ENCODE measurements at places on chromosomes 4 and X. TPM values are rescaled to one million over a fixed set of nuclear protein-coding genes. Genes with fewer than 3 reads are reported as not detected.

Gene FAM149A
- 14.6 TPM for total RNA-seq

Gene DCAF8L2
- total RNA-seq = not detected

Gene DGAT2L6
- not detected for total RNA-seq

Gene RHOXF2B
- total RNA-seq = not detected

Gene ARSH
- total RNA-seq = not detected

Gene NAP1L3
- total RNA-seq = 30.3 TPM

Gene EXOC1L
- not detected for total RNA-seq

Gene MAMLD1
- total RNA-seq = 0.34 TPM

Gene NCAPG
- total RNA-seq = 61.9 TPM

Gene SSX1
- total RNA-seq = not detected

Gene NDST3
- 0.37 TPM for total RNA-seq

Gene AWAT1
- total RNA-seq = not detected

Gene BEX5
- total RNA-seq = 11.0 TPM

Gene SPP1
- total RNA-seq = 56.6 TPM

Gene CLCN4
- 8.9 TPM for total RNA-seq

Gene GRID2
- 26.8 TPM for total RNA-seq

Gene KLF8
- 11.4 TPM for total RNA-seq

Gene C4orf46
- total RNA-seq = 18.1 TPM

Gene TMPRSS11B
- total RNA-seq = not detected

Gene TRIML2
- total RNA-seq = 88.9 TPM

Gene CFI
- total RNA-seq = not detected

Gene STATH
- not detected for total RNA-seq

Gene CT45A7
- not detected for total RNA-seq

Gene CT45A3
- total RNA-seq = not detected

Gene GATA1
- 0.26 TPM for total RNA-seq

Gene CCDC149
- 4.8 TPM for total RNA-seq

Gene C4orf51
- 15.4 TPM for total RNA-seq

Gene CT45A6
- total RNA-seq = not detected

Gene GSX2
- not detected for total RNA-seq

Gene VEGFD
- not detected for total RNA-seq

Gene OPRPN
- total RNA-seq = not detected

Gene SERPINA7
- total RNA-seq = not detected

Gene EPHA5
- 0.09 TPM for total RNA-seq

Gene AMER1
- total RNA-seq = 9.9 TPM

Gene FAM236B
- not detected for total RNA-seq

Gene LRRC66
- total RNA-seq = 0.07 TPM

Gene PF4V1
- total RNA-seq = not detected

Gene CRLF2
- total RNA-seq = not detected

Gene XKRX
- total RNA-seq = 1.2 TPM

Gene CT45A2
- total RNA-seq = not detected

Gene COL4A6
- total RNA-seq = 12.8 TPM

Gene ALG13
- 51.0 TPM for total RNA-seq

Gene ALAS2
- 0.30 TPM for total RNA-seq

Gene HTN3
- not detected for total RNA-seq

Gene NXF2B
- total RNA-seq = 0.18 TPM

Gene VBP1
- 50.5 TPM for total RNA-seq

Gene STAP1
- total RNA-seq = not detected

Gene GUCY2F
- total RNA-seq = 0.09 TPM

Gene RAB39B
- 6.9 TPM for total RNA-seq

Gene TCEAL2
- 15.6 TPM for total RNA-seq

Gene REST
- 75.1 TPM for total RNA-seq

Gene GUF1
- 37.8 TPM for total RNA-seq

Gene MAB21L2
- not detected for total RNA-seq

Gene BEX4
- total RNA-seq = 67.9 TPM

Gene IL1RAPL1
- 0.13 TPM for total RNA-seq

Gene ACE2
- not detected for total RNA-seq

Gene TLR7
- not detected for total RNA-seq

All from WTC11 (cell line).